ENCODE measurements at places on chromosomes 6 and 20. TPM values are rescaled to one million over a fixed set of nuclear protein-coding genes. Genes with fewer than 3 reads are reported as not detected.

Gene TFAP2A
- 0.78 TPM for total RNA-seq

Gene FOXS1
- 0.82 TPM for total RNA-seq

Gene SLC35D3
- not detected for total RNA-seq

Gene EMILIN3
- total RNA-seq = 0.15 TPM

Gene DNAH8
- 0.06 TPM for total RNA-seq

Gene ALDH5A1
- 1.7 TPM for total RNA-seq

Gene DEFB132
- total RNA-seq = not detected
